ENCODE measurements at places on chromosomes 3 and 15.

GRCh38 chr3:61966200-61966599, 404.8 kb downstream of the PTPRG start:
- DNase-seq, result no peak

DNA sequence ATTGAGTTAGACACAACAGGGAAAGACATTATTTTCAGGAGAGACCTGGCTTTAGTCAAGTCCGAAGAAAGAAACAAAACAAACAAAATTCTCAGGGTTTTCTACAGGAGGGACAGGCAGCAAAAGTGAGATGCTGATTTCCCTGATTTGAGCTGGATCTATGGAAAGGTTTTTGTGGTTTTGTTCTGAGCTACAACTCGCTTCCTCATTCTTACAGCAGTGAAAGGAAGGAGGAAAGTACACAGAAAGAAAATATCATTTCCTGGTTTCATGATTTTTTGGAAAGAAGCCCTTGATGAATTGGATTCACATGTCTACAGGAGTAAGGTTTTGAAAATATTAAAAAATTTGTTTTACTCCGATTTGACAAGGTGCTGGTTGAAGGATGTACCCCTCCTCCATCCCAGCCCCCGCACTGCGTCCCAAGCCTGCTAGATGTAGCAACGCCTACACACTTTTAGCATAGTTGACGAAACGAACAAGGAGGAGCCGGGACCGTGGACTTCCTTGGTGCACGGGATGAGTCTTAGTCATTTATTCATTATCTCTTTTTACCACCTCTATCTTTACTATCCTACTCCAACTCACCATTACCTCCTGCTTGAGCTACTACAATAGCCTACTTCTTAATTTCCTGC, 10.8 kb downstream of the PRICKLE2 start:
- no peak for DNase-seq

DNA sequence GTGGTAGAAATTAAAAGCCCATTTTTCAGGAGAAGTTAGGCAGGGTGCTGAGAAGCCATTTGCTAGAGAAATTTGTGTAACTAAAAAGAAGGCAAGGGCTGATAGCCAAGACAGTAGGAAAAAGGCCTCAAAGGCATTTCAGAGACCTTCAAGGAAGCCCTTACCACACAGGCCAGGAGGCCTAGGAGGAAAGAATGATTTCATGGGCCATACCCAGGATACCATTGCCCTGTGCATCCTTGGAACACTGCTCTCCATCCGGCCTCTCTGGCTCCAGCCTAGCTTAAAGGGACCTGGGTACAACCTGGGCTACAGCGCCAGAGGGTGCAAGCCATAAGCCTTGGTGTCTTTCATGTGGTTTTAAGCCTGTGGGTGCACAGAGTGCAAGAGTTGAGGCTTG, 193.6 kb upstream of the GRM7 start:
- no peak for DNase-seq

- DNase-seq, result no peak
These were observed 86.1 kb upstream of the PSMD6 start for GRCh38 chr3:64109438-64109837.

GRCh38 chr15:99305761-99306505, 54.7 kb downstream of the LRRC28 start:
- DNase-seq, result no peak

DNA sequence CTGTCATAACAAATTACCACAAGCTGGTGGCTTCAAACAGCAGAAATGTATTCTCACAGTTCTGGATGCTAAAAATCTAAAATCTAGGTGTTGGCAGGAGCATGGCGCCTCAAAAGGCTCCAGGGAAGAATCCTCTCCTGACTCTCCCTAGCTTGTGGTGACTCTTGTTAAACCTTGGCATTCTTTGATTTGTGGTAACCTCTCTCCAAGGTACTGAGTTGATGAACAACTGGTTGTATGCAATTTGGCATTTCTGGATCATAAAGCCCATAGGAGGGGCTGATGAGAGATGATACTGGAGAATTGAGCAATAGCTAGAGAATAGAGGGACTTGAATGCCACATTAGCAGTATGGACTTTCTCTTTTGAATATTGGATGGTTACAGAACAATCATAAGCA, 821.8 kb downstream of the TBL1XR1 start:
- DNase-seq, result no peak

DNA sequence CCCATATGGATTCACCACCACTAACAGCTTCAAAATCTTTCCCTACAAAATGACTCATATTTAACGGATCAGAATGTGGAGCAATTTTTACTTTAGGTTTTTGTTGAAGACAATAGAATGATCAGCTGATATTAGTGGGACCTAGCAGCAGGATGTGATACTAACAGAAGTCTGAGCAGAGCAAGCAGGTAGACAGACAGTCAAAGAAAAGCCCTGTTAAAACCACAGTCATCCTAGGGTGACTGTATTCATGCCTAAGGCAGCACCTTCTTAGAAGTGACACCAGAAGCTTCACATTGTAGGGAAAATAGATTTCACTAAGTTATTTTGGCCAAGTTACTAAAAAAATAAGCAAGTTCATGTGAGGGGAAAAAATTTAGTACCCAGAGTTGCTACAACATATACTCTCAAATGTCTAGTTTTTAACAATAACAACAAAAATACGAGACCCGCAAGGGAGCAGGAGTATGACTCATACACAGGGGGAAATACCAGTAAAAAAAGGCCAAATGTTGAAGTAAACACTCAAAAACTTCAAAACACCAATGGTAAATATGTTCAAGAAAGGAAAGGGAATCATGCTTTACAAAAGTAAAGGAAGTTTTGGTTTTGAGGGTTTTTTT, 590.9 kb downstream of the EPHA3 start:
- DNase-seq, result no peak

DNA sequence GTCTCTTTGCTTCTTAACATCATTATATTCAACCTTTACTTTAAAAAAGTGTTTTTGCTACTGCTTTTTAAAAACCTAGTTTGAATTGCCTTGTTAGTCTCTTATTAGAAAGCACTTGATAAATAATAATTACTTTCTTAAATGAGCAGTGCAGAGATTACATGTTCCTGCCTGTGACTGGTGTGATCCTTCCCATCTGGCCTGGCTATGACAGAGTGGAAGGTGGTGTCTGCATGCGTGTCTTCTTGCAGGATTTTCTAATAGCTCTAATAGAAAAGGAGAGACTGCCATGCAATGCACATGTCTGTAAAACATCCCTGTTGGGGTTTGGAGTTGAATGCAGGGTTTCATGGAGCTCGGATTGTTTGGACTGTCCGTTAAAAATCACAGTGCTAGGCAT, 425.8 kb upstream of the TPM1 start:
- DNase-seq, result no peak

GRCh38 chr3:52288674-52289073, 1.0 kb downstream of the GLYCTK start:
- no peak for DNase-seq

GRCh38 chr3:157414861-157415260, 21.8 kb upstream of the PTX3 start:
- DNase-seq, result no peak

DNA sequence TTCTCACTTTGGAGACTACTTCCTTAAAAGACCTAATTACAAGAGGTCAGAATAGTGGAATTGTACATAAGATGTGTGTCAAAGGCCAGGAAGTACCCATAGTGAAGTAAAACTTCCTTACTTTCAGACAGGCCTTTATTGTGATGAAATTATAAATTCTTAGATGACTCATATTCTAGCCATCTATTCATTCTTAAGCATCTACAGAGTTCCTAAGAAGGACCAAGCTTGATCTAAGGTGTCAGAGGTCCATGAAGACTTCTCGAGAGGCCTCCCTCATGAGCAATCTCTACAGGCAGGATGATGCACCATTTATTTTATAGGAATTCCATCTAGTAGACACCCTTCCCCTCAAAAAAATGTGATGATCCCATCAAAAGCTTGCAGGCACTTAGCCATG, 493.3 kb downstream of the MAGI1 start:
- DNase-seq, result no peak

GRCh38 chr3:120568598-120568997, 27.5 kb upstream of the NDUFB4 start:
- DNase-seq, result no peak

DNA sequence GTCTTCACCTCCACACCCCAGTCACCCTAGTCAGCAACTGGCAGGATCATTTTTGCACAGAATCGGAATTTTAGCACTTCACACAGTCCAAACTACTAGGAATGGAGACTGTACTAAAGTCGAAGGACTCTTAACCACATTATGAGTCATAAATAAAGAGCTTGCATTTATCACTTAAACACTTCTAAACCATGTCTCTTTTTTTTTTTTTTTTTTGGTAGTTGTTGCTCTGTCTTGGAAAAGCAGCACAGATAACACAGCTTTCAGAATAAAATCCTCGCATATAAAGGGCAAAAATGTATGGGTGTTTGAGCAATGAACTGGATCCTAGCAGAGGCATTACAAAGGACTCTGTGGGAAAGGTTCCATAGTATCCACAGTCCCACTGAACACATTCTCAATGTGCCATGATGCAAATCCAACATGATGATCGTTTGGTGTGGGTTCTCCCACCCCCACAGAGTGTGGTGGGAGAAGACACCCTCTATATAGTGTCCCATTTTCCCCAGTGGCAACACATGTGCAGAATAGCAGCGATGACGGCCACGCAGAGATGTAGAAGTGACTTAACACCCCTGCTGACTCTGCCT, 47.1 kb downstream of the FOXP1 start:
- no peak for DNase-seq

DNA sequence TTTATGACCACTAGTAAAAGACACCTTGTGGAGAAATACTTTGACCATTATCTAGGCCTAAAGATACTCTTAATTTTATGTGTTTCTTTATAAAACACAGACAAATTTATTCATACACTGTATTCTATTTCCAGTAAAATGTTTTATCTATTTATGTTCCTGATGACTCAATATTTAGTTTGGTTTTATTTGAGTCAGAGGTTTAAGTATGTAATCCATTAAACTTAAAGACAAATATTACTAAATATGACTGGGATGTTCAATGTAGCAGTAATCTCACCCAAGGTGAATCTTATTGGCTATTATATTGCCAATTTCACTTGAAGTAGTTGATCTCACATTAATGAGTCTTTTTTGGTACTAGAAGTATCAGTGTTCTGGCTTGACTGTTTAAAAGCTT, 799.7 kb downstream of the CADM2 start:
- no peak for DNase-seq

- no peak for DNase-seq
These were observed 9.9 kb downstream of the THSD4 start for GRCh38 chr15:71124937-71125790.

DNA sequence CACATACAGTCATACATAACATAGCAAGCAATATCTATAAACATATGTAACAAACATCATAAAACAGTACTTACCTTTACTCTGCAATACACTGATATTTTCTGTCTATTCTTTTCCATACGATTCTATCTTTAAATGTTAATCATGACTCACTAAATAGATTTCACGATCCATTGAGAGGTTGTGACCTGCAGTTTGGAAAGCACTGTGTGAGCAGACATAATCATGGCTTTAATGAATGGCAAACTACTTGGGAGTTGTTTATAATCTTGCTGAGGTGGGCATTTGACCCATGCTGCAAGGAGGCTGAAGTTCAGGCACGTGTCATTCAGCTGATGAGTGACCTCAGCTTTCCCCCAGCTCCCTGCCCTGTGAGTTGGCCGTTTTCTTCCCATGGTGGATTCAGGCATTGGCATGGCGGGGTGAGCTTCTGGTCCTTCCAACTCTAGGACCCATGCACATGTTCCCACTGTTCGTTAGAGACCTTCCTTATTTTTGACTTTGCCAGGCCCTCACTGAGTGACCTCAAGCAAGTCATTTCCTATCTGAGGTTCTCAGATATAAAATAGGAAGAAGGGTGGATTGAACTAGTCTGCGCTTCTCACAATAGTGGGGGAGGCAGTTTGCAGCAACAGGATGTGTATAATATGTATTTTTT, 41.7 kb downstream of the PAQR5 start:
- DNase-seq, result no peak

- DNase-seq, result no peak
These were observed 40.9 kb upstream of the MYO5C start for GRCh38 chr15:52336529-52336928.

- no peak for DNase-seq
These were observed 22.3 kb upstream of the OR5K4 start for GRCh38 chr3:98331329-98331728.

GRCh38 chr3:119639494-119640350, 20.7 kb downstream of the POPDC2 start:
- DNase-seq, result no peak

DNA sequence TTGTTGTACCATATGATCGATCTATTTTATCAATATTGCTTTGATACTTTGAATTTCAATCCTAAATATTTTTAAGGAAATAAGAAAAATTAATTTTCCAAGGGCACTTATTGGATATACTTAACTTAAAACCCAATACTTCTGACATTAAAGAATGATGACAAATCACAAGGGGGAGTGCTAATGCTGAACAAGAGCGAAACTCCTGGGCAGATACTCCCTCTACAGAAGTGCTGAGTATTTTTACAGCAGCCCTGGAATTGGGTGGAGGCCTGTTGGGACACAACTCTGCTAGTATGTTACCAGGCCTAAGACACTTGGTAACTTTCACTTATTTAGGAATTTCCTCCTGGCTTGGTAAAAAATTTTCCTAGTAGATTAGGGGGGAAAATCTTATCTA, 46.2 kb downstream of the DENND6A start:
- no peak for DNase-seq

DNA sequence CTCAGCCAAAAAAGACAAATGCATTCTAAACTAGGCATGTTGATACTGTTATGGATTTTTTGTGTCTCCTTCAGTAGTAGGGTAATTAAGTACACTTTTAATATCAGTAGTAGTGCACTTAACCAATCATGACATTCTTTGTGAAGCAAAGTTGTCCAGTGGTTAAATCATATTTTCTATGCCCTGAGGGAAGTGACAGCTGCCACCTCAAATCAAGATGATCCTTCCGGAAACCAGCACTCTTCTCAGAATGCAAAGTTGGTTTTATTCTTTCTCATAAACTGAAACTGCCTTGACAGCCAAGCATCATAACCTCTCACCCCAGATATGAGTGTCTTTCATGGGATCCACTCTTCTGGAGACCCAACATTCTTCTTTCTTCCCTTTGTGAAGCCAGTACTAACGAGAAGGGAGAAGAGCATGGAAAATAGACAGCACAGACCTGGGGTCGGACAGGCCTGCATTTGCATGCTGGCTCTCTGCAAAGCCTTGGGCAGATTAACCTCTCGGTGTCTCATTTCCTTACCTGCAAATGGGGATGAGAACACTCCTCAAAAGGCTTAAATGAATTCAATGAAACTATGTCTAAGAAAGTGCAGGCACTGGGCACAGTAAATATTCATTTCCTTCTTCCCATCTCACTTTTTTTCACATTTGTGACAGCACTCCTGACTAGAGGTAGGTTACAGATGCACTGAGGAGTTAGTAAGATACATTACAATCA, 13.2 kb downstream of the AAGAB start:
- DNase-seq, result no peak

GRCh38 chr3:171123915-171124314, 97.4 kb upstream of the SLC2A2 start:
- DNase-seq, result no peak

DNA sequence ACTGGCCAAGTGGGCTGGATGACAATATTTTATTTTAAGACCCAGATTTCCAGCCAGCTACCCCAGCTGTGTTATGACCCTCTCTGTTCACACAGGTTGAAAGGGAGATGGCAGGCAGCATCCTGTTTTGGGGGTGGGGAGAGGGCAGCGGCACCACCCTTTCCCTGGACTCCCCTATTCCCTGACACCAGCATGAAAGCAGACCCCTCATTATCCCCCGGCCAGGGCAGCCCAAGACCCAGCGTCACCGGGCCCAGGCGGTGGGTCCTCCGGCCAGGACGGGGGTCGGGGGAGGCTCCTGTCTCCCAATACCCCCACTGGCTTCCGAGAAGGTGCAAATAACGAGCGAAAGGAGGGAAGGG, 127.6 kb upstream of the MEF2A start:
- no peak for DNase-seq

GRCh38 chr3:105473521-105474223, 107.0 kb downstream of the ALCAM start:
- no peak for DNase-seq

Data from activated CD4-positive, alpha-beta T cell treated with anti-CD3 and anti-CD28 coated beads for 1 hour (primary cell).